ENCODE measurements at places on chromosomes 6 and 20.

GRCh38 chr6:21423106-21423854 is 170.3 kb upstream of the SOX4 start:
- no peak for DNase-seq

GRCh38 chr6:74939151-74939708 is 266.6 kb downstream of the COL12A1 start:
- DNase-seq, result no peak

GRCh38 chr6:158060455-158061360 is 79.0 kb downstream of the SYNJ2 start:
- DNase-seq, result no peak

DNA sequence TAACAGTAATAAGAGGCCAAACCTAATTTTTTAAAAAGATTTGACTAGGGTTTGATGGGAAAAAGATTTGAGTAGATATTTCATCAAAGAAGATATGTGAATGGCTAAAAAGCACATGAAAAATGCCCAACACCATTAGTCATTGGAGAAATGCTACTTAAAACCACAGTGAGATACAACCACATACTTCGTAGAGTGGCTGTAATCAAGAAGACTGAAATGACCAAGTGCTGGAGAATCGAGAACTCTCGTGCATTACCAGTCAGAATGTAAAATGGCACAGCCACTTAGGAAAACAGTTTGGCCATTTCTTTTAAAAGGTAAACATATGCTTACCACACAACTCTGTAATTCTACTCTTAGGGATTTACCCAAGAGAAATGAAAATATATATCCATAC is 175.5 kb downstream of the EYA2 start:
- DNase-seq, result no peak

DNA sequence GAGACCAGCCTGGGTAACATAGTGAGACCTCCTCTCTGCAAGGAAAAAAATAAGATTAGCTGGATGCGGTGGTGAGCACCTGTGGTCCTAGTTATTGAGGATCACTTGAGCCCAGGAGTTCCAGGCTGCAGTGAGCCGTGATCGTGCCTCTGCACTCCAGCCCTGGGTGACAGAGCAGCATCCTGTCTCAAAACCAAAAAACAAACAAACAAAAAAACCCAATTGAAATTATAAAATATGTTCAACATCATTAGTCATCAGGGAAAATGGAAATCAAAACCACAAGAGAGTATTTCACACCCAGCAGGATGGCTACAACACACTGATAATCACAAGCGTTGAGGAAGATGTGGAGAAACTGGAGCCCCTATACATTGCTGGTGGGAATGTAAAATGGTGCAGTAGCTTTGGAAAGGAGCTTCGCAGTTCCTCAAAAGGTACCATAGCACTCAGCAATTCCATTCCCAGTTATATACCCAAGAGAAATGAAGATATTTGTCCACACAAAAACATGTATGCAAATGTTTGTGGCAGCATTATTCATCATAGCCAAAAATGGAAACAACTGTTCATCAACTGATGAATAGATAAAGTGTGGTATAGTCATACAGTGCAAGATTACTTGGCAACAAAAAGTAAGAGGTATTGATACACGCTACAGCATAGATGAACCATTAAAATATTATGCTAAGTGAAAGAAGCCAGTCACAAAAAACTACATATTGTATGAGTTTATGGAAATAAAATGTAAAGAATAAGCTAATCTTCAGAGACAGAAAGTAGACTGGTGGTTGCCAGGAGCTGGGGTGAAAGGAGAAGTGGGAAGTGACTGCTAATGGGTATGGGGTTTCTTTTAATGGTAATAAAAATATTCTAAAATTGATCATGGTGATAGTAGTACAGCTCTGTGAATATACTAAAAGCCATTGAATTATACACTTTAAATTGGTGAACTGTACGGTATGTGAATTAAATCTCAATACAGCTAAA is 38.7 kb upstream of the RIPOR2 start:
- DNase-seq, result no peak

DNA sequence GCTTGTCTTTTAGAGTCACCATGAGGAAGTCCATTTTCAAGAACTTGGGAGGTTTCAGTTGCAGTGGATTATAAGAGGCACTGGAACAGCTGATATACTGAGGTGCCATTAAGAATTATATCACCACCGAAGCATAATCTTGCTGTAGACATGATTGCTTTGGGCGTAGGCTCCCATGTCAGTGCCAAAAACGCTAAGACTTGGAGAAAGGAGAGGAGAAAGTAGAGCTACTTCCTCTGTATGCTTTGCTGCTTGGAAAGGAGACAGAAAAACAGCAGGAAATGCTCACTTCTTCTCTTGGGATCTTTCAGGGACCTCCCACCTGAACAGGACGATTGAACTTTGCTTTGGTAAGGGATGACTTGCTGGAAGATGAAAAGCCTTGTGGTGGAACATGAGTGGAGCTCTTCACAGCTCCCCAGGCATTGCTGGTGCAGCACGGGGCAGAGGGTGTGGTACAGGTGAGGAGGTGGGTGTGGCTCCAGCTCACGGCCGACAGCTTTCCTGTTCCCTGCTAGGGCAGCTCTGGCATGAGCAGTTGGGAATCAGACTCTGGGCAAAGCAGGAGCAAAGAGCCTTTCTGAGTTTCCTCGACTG is 190.4 kb upstream of the JAG1 start:
- DNase-seq, result no peak

- DNase-seq, result peak; percentile 58
Measured at GRCh38 chr6:38567436-38567835, 72.3 kb downstream of the BTBD9 start.

- DNase-seq, result no peak
Measured at GRCh38 chr20:46678516-46678915, 10.7 kb downstream of the TP53RK start.

GRCh38 chr6:17705428-17705777 is 1.3 kb downstream of the NUP153 start:
- no peak for DNase-seq

- DNase-seq, result no peak
Measured at GRCh38 chr20:13404293-13404692, 183.2 kb downstream of the ISM1 start.

DNA sequence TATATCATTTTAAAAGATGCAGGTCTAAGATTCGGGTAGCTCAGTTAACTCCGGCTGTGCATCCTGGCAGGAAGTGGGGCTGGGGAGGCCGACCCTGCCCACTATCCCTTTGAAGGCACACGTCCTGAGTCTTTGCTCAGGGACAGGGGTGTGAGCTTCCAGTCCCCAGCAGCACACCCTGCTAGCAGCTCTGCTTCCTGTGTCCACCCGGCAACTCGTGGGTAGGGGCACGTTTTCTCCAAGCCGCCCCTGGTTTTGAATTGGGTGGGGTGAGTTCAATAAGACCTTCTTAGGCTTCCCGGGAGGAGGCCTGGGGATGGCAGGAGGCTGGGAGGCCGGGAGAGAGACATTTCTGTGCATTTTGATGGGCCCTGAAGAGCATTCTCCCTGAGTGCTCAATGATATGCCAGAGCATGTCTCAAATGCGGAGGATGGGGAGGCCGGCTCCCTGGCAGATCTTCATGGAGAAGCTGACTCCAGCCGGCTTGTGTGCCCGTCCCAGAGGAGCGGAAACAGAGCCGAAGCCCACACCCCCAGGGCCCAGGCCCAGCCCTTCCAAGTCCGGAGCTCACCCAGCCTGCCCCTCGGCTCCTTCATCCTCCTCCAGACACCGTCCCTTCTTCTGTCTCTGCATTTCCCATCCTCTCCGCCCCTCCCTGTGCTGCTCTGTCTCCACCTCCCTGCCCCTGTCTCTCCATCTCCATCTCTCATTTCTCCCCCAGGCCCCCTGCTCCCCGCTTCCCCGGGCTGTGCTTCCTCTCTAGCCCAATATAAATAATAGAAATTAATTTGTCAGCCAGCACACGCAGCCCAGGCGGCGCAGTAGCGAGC is 36.3 kb upstream of the ZFAND3 start:
- DNase-seq, result no peak

DNA sequence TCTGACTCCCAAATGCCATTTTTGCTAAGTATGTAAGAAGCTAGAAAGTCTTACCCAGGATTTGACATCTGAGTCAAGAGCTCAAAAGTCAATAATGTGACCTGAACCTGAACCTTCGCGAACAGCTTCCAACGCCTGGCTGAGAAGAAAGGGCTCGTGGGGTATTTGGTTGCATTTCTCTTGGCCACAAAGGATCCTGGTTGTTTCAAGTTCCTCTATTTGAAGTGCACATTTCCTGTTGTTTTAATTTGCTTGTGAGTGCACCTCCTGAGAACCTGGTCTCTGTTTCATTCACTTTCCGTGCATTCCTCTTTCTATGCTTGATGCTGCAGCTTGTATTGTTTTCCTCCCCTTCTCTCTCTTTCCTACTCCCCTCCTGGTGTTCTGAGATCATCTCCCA is 212.5 kb downstream of the FOXA2 start:
- no peak for DNase-seq

DNA sequence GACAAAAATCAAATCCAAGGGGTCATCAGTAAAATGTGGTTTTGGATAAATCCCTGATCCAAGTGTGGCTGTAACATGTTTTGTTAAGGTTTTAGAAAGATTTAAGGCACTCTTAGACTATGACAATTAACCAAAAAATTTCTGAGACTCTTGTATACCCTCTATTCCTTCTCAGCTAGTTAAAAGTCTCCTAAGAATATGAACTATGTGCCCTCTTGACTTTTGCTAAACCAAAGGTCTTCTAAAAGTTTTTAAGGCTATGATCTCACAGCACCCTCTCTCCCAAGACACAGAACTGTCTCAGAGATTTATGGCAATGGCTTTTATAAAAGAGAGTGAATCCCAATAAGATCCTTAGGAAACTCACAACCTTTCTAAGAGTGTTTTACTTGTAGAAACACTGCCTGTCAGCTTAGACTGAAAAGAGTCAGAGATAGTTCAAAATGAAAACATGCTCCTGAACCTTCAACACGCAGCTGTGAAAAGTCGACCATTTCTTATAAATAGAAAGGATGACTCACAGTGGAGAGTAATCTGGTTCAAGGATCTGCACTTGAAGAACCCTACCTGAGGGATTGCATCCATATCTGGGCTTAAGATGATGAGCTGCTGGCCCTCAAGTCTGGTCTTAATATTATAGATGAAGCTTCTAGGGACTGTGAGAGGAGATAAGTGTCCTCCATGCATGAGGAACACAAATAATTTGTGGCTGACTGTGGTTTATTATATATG is 388.4 kb upstream of the GJE1 start:
- no peak for DNase-seq

DNA sequence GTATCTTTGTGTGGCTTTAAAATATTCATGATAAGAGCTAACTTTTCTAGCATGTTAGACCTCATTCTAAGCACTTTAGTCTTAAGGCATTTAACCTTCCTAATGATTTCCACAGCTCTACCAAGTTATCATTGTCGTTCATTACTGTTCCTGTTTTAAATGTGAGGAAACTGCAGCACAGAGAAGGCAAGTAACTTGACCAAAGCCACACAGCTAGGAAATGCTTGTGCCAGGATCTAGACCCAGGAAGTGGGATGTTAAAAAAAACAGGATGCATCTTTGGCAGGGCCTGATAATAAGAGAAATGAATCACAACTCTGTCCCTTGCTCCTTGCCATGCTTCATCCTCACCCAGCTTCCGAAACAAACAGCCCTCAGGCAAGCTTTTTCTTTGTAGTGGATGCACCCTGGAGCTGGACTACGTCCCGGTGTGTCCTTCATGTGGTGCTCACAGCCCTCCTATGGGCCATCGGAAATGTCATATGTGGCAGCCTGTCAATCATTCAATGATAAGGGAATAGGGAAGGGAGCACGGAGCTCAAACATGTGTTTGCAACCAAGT is 196.9 kb upstream of the RREB1 start:
- DNase-seq, result no peak

DNA sequence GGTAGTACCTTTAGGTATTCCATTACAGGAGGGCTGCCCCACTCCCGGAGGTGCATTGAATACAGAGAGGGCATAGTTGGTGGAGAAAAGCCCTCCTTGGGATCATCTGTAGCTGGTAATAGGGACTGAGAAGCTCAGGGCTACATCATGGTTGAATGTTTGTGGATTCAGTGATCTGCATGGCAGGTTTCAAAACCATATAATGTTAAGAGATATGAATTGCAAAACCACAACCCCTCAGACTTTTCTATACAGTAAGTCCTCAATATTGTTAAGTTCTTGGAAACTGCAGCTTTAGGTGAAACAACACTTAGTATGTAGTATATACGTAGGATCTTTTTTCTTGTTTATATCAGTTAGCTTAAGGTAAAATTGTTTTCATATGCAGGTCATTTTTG is 11.3 kb downstream of the TULP4 start:
- DNase-seq, result no peak
